Breast epithelium (tissue), 4 donors: ENCODE measurements at places on chromosomes 6 and 20. TPM values are rescaled to one million over a fixed set of nuclear protein-coding genes. Genes with fewer than 3 reads are reported as not detected.

Gene RHAG
- not detected for total RNA-seq

Gene XKR7
- not detected for total RNA-seq

Gene COL12A1
- 90.9 TPM for total RNA-seq

Gene EHMT2
- 34.6 TPM for total RNA-seq

Gene PHACTR3
- 0.16 TPM for total RNA-seq

Gene SYNCRIP
- total RNA-seq: 67.8 TPM

Gene CALHM4
- total RNA-seq: not detected

GRCh38 chr6:111530218-111530617 lies 47.2 kb upstream of the REV3L start:
- H3K4me3 ChIP-seq: no peak overlapping the region
- no peaks in the 10 kb centered on the region for H3K27me3 ChIP-seq
- H3K36me3 ChIP-seq: no peaks in the 10 kb centered on the region
- H3K27ac ChIP-seq: no peak overlapping the region
- DNase-seq: no peak

- H3K27me3 ChIP-seq: no peaks in the 10 kb centered on the region
- DNase-seq: no peak
- H3K4me1 ChIP-seq: peaks cover 4% of the 10 kb centered on the region
- no peaks in the 10 kb centered on the region for H3K36me3 ChIP-seq
- H3K27ac ChIP-seq: peak overlapping the region; percentile 68
- peak overlapping the region; percentile 43 for H3K4me3 ChIP-seq
Observed at GRCh38 chr6:149925253-149925973, 2.5 kb upstream of the RAET1G start.

- peaks cover 6% of the 10 kb centered on the region for H3K4me1 ChIP-seq
- peak overlapping the region; percentile 92 for H3K27ac ChIP-seq
- H3K4me3 ChIP-seq: peak overlapping the region; percentile 89
- no peaks in the 10 kb centered on the region for H3K36me3 ChIP-seq
- DNase-seq: no peak
Observed at GRCh38 chr20:63572788-63573646, 1.0 kb downstream of the HELZ2 start.

- DNase-seq: no peak
- no peak overlapping the region for H3K4me3 ChIP-seq
- no peaks in the 10 kb centered on the region for H3K27me3 ChIP-seq
- no peaks in the 10 kb centered on the region for H3K36me3 ChIP-seq
- no peaks in the 10 kb centered on the region for H3K4me1 ChIP-seq
Observed at GRCh38 chr20:24672181-24672880, 202.9 kb downstream of the SYNDIG1 start.

GRCh38 chr20:32792731-32793458 lies 26.9 kb upstream of the MAPRE1 start:
- H3K4me3 ChIP-seq: no peak overlapping the region
- H3K4me1 ChIP-seq: no peaks in the 10 kb centered on the region
- no peaks in the 10 kb centered on the region for H3K36me3 ChIP-seq
- no peak overlapping the region for H3K27ac ChIP-seq
- H3K27me3 ChIP-seq: no peaks in the 10 kb centered on the region
